ENCODE measurements at places on chromosomes 7 and 10. TPM values are rescaled to one million over a fixed set of nuclear protein-coding genes. Genes with fewer than 3 reads are reported as not detected.
A peak's percentile ranks its signal among the peaks of the same experiment; 100 is the strongest.

DNA sequence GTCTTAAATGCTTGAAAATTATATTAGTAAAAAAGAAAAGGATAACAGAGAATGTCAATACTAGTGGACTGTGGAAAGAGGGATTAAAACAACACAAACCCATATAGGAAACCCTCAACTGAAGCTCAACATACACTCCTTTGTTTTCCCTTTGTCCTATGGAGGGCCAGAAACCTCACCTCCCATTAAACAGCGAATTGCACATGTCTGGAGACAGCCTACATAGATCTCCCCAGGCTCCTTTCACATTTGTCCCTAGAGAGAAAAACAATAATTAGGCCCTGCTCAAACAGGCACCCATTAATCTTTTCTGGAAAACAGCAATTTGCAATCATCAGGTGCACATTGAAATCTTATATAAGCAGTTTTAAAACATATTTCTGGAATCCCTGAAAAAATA is 87.6 kb upstream of the SEMA3D start:
- DNase-seq: no peak
- no peak overlapping the region for H3K27ac ChIP-seq
- H3K27me3 ChIP-seq: peaks cover 5% of the 10 kb centered on the region
- H3K4me3 ChIP-seq: no peak overlapping the region

- H3K36me3 ChIP-seq: no peaks in the 10 kb centered on the region
- DNase-seq: no peak
- H3K27ac ChIP-seq: peak overlapping the region; percentile 60
- H3K27me3 ChIP-seq: no peaks in the 10 kb centered on the region
These were observed 76.2 kb upstream of the NMT2 start for GRCh38 chr10:15244635-15245197.

DNA sequence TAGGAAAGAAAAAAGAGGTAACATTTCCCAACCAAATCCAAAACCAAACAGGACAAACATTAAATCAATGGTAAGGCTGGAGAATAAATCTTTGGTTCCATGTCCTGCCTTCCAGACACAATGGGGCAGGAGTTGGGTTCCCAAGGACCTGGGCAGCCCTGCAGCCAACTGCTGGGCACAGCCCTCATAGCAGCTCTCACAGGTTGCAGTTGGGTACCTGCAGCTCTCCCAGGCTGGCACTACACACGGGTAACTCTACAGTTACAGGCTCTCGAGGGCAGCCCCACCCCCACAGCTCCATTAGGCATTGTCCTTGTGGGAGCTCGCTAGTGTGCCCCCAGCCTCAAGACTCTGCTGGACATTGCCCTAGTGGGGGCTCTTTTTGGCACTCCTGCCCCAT is 7.5 kb downstream of the GRB10 start:
- no peak overlapping the region for H3K27ac ChIP-seq
- H3K4me1 ChIP-seq: no peaks in the 10 kb centered on the region
- no peaks in the 10 kb centered on the region for H3K36me3 ChIP-seq
- H3K4me3 ChIP-seq: no peak overlapping the region
- H3K27me3 ChIP-seq: peaks cover 11% of the 10 kb centered on the region

The AIMP2 gene
- polyA plus RNA-seq: 14.2 TPM

DNA sequence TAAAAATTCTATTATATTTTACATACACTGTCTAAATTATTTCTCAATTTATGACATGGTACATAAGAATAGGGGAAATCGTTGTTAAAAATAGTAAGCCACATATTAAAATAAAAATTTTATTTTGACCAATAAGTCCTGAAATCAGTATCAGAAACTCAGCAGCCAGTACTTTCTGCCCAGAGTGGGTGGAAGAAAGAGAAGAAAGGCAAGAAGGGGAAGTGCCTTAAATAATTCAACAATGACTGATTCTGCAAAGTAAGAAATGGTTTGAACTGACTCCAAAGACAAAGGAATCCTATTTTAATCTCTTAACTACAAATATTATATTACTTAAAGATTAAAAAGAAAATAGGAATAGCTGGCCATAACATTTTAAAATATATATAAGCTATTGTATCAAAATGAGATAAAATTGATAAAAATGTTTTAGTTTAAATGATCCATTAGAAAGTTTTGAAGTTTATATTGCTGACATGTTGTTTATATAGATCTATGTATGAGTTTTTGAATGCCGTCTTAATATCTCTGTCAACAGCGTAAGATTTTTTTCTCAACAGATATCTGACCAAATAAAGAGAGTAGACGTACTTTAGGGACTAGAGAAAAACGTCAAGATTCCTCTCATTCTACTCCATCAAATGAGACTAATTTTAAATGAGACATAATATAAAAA is 30.2 kb upstream of the NRCAM start:
- no peak overlapping the region for H3K4me3 ChIP-seq
- no peaks in the 10 kb centered on the region for H3K27me3 ChIP-seq
- H3K4me1 ChIP-seq: peaks cover 12% of the 10 kb centered on the region
- H3K36me3 ChIP-seq: peaks cover 12% of the 10 kb centered on the region

- H3K36me3 ChIP-seq: no peaks in the 10 kb centered on the region
- H3K4me3 ChIP-seq: no peak overlapping the region
- H3K27ac ChIP-seq: no peak overlapping the region
- no peak for DNase-seq
- no peaks in the 10 kb centered on the region for H3K27me3 ChIP-seq
These were observed 498.3 kb downstream of the CCSER2 start for GRCh38 chr10:84826704-84827103.

The ZCCHC24 gene
- 0.43 TPM for polyA plus RNA-seq

DNA sequence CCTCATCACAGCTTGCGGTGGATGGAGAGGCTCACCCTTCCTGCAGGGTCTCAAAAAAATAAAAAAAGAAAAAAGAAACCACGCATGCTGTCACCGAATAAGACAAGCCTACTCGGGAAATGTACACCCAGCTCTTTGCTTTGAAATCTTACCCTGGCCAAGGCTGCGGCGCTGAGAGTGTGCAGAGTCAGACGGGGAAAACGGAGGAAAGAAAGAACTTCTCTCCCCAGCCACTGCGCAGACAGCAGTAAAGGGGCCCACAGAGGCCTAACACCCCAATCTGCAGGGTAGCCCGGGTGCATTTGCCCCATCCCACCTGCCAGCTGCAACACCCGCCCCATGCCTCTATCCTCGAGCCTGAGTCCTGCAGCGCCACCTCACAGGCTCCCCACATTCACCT is 14.8 kb downstream of the SLIT1 start:
- no peak for DNase-seq
- no peak overlapping the region for H3K27ac ChIP-seq
- H3K36me3 ChIP-seq: no peaks in the 10 kb centered on the region
- no peaks in the 10 kb centered on the region for H3K4me1 ChIP-seq
- H3K27me3 ChIP-seq: peaks cover 47% of the 10 kb centered on the region

GRCh38 chr7:47576031-47576865 is 5.7 kb downstream of the TNS3 start:
- peak overlapping the region; percentile 59 for H3K27ac ChIP-seq
- peaks cover 97% of the 10 kb centered on the region for H3K4me1 ChIP-seq
- no peaks in the 10 kb centered on the region for H3K27me3 ChIP-seq

DNA sequence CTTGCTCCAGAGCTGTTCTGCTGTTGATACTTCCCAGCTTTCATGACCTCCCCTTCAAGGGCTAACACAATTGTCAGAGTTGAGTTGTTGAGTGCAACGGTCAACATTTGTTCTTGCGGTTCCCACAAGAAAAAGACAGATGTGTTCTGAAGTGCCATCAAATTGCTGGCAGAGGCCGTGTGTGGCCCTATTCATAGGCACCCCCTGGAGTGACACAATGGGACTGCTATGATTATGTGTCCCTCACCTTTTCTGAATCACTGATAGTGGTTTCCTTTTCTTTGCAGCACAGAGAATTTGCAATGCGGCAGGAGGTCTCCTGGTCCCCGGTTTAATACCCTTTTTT is 5.8 kb upstream of the IGFBP1 start:
- DNase-seq: no peak
- H3K4me3 ChIP-seq: no peak overlapping the region
- no peaks in the 10 kb centered on the region for H3K36me3 ChIP-seq
- no peaks in the 10 kb centered on the region for H3K4me1 ChIP-seq

DNA sequence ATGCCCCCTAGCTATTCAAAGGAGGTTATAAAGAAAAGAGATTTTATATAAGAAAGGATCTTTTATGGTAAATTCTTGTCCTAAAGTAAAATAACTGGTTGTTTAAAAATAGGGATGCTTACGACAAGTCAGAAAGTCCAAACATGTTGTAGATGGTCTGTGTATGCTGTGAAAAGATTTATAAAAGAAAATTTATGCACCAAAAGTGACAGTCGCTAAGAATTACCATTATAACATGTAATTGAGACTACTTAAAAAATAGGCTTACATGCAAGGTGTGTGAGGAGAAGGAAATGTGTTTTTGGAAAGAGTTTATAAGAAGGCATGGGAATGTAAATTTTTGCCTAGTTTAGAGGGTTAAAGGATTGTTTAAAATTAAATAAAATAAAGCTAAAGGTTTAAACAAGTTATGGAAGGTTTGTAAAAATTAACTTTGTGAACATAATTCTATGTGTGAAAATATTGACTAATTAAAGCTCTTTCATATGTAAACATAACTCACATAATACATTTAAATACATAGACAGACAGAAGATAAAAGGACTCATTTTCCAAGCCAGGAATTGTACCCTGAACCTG is 118.5 kb downstream of the LYZL1 start:
- H3K27me3 ChIP-seq: peaks cover 14% of the 10 kb centered on the region
- H3K36me3 ChIP-seq: no peaks in the 10 kb centered on the region
- H3K27ac ChIP-seq: no peak overlapping the region

GRCh38 chr7:158754746-158755444 is 50.3 kb upstream of the NCAPG2 start:
- no peaks in the 10 kb centered on the region for H3K27me3 ChIP-seq
- no peak for DNase-seq
- H3K27ac ChIP-seq: no peak overlapping the region
- peaks cover 22% of the 10 kb centered on the region for H3K36me3 ChIP-seq
- H3K4me3 ChIP-seq: no peak overlapping the region
- H3K4me1 ChIP-seq: no peaks in the 10 kb centered on the region

GRCh38 chr7:40500219-40500618 is 365.4 kb downstream of the SUGCT start:
- H3K4me3 ChIP-seq: no peak overlapping the region
- DNase-seq: no peak
- H3K36me3 ChIP-seq: no peaks in the 10 kb centered on the region

The PAPOLB gene
- not detected for polyA plus RNA-seq

GRCh38 chr7:142231716-142232115 is 26.1 kb downstream of the PRSS58 start:
- no peaks in the 10 kb centered on the region for H3K4me1 ChIP-seq
- DNase-seq: no peak
- no peak overlapping the region for H3K27ac ChIP-seq
- no peak overlapping the region for H3K4me3 ChIP-seq
- H3K36me3 ChIP-seq: no peaks in the 10 kb centered on the region

DNA sequence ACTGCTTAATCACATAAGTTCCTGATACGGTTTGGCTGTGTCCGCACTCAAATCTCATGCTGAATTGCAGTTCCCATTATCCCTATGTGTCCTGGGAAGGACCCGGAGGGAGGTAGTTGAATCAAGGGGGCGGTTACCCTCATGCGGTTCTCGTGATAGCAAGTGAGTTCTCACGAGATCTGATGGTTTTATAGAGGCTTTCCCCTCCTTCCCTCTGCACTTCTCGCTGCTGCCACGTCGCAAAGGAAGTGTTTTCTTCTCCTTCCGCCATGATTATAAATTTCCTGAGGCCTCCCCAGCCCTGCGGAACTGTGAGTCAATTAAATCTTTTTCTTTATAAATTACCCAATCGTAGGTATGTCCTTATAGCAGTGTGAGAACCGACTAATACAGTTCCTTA is 226.2 kb downstream of the SKAP2 start:
- no peak overlapping the region for H3K4me3 ChIP-seq
- H3K36me3 ChIP-seq: no peaks in the 10 kb centered on the region
- DNase-seq: no peak
- H3K27ac ChIP-seq: no peak overlapping the region
- no peaks in the 10 kb centered on the region for H3K27me3 ChIP-seq
- no peaks in the 10 kb centered on the region for H3K4me1 ChIP-seq

GRCh38 chr10:80664071-80664680 is 126.5 kb downstream of the SH2D4B start:
- H3K27me3 ChIP-seq: peaks cover 15% of the 10 kb centered on the region
- peaks cover 6% of the 10 kb centered on the region for H3K4me1 ChIP-seq
- no peak for DNase-seq
- H3K27ac ChIP-seq: no peak overlapping the region
- no peaks in the 10 kb centered on the region for H3K36me3 ChIP-seq

- H3K27ac ChIP-seq: no peak overlapping the region
- H3K4me3 ChIP-seq: no peak overlapping the region
- DNase-seq: no peak
- H3K4me1 ChIP-seq: no peaks in the 10 kb centered on the region
- H3K27me3 ChIP-seq: peaks cover 11% of the 10 kb centered on the region
These were observed 53.8 kb upstream of the SEC61G start for GRCh38 chr7:54812756-54813322.

The HHEX gene
- 208 TPM for polyA plus RNA-seq

GRCh38 chr7:150407588-150408392 is 28.7 kb downstream of the ZNF775 start:
- DNase-seq: peak; percentile 29
- H3K27me3 ChIP-seq: no peaks in the 10 kb centered on the region
- peaks cover 20% of the 10 kb centered on the region for H3K36me3 ChIP-seq
- H3K4me3 ChIP-seq: no peak overlapping the region

DNA sequence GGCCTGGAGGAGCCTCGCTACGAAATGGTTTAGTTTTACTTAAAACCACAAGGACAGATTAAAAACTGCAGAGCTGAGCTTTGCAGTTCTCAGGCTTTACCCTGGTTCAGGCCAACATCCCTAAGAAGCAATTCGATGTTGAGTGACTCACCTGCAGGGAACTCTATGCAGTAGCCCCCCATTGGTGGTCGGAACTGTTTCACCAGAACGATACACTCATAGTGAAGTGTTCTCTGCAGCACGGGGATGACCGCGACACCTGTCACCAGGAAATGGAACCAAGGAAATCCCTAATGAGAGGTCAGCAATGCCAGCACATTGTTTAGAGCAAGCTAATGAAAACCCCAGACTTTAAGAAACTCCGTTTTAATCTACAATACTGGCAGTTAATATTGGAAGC is 18.0 kb downstream of the NUDT5 start:
- DNase-seq: no peak
- no peak overlapping the region for H3K27ac ChIP-seq
- H3K36me3 ChIP-seq: no peaks in the 10 kb centered on the region
- H3K4me1 ChIP-seq: no peaks in the 10 kb centered on the region
- H3K4me3 ChIP-seq: no peak overlapping the region
- no peaks in the 10 kb centered on the region for H3K27me3 ChIP-seq

The BAMBI gene
- polyA plus RNA-seq: not detected

- H3K4me1 ChIP-seq: peaks cover 14% of the 10 kb centered on the region
- no peak overlapping the region for H3K27ac ChIP-seq
- H3K27me3 ChIP-seq: no peaks in the 10 kb centered on the region
- H3K4me3 ChIP-seq: no peak overlapping the region
- DNase-seq: no peak
These were observed 13.5 kb downstream of the PTPN12 start for GRCh38 chr7:77550586-77550985.

The STAMBPL1 gene
- polyA plus RNA-seq: 4.8 TPM

The PON1 gene
- polyA plus RNA-seq: not detected

GRCh38 chr10:38025283-38025682 is 14.8 kb downstream of the ZNF33A start:
- no peak overlapping the region for H3K4me3 ChIP-seq
- peak overlapping the region; percentile 90 for H3K27ac ChIP-seq
- no peak for DNase-seq
- H3K27me3 ChIP-seq: no peaks in the 10 kb centered on the region
- peaks cover 62% of the 10 kb centered on the region for H3K36me3 ChIP-seq

The CFAP58 gene
- polyA plus RNA-seq: not detected
